Aorta (tissue), 5 donors: ENCODE measurements at places on chromosomes 3 and 15.

DNA sequence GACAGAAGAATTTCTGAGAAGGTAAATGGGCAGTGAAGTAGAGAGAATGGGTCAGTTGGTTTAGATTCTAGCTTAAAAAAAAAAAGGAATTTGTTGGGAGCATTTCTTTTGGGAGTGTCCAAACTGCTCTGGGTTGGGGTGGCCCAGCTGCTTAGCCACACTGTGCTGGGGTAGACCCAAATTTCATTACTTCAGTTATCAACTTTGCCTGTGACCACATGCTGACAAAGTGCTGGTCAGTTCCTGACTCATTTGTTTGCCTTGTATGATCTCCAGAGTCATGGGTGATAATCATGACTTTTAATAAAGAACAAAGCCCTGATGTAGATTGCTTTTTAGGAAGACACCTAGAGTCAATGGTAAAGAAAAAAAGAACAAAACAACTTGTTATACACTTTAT, 121.5 kb upstream of the FGF7 start:
- DNase-seq, result no peak

DNA sequence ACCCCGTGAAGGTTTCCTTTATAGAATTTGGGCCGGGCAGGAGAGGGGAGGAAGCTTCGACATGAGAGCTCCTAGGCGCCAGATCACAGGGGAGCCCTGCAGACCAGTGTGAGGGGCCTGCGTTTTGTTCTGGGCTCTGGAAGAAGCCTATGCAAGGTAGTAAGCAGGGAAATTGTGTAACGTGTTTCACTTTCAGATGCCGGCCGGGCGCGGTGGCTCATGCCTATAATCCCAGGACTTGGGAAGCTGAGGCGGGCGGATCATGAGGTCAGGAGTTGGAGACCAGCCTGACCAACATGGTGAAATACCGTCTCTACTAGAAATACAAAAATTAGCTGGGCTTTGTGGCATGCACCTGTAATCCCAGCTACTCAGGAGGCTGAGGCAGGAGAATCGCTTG, 65.2 kb downstream of the GABRG3 start:
- DNase-seq, result no peak

DNA sequence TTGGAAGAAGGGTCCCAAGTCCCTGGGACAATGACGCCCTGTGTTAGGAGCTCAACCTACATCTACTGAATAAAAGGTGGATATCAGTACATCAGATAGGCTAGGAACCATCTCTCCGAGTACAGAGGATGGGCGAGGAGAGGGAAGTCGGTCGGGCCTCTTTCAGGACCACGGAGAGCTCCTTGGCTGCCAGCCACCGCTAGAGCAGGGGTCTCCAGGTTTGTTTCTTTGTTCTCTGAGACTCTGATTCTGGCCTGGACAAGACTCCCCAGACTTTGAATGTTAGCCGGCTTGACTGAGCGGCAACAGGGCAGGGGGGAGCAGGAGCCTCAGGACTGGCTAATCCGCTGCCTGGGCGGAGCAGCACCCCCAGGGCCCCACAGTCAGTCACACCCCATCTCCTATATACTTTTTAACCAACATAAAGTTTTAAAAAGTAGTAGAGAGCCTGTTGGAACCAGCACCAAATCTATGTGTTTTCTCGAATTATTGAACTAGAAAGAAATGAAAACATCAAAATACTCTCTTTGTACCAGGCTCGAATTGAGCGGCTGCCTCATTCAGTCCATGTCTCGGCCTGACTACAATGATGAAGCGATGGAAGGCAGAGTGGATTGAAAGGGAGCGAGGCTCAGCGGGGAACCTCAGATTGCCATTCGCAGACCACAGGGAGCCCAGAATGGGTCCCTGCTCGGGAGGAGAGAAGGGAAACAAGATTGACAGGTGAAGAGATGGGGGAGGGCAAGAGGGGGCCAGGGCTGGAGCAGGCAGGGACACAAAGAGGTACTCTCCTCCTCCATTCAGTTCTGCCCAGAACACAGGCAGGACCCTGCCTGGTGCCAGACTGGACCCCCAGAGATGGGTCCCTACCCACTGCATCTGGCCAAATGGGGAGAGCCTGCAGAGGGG, 131.6 kb downstream of the TPRA1 start:
- no peak for DNase-seq

GRCh38 chr3:190658106-190658505, 144.2 kb downstream of the IL1RAP start:
- no peak for DNase-seq

GRCh38 chr3:183581496-183582155, 26.1 kb upstream of the KLHL6 start:
- no peak for DNase-seq

DNA sequence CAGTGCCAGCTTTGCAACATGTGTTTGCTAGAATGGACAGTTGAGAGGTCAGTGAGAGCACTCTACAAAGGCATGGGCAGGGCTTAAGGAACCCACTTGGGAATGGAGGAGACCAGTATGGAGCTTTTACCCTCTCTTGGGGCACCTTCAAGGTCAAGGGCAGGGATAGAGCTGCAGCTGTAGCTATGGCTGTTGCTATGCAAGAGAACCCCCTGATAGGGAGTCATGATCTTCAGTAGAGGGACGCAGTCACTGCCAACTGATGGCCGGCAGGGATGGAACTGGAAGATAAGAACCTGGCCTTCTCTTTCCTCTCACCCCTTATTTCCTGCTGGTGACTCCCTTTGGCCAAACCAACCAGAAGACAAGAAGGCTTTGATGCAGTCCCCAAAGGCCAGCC, 40.3 kb downstream of the THSD4 start:
- DNase-seq, result no peak

GRCh38 chr3:12670365-12671119, 6.6 kb upstream of the RAF1 start:
- DNase-seq, result no peak

DNA sequence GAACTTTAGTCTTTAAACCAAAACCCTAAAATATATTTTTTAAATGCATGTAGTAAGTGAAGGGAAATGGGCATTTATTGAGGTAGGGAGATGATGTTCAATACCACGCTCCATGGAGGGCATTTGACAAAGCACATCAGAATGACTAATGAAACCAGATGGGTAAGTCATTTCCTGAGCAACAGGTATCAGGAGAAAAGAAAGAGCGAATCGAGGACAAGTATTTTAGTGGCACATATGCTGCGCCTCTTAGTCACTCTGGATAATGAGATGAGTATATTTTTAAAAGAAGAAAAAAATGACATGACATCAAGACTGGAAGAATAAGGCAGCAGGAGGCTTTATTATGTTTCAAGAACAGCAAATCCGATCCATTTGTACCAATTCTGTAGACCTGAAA, 129.0 kb upstream of the ARHGEF3 start:
- no peak for DNase-seq
